Liver (tissue), 10 donors: ENCODE measurements at places on chromosomes 5 and 9.
A peak's percentile ranks its signal among the peaks of the same experiment; 100 is the strongest.

DNA sequence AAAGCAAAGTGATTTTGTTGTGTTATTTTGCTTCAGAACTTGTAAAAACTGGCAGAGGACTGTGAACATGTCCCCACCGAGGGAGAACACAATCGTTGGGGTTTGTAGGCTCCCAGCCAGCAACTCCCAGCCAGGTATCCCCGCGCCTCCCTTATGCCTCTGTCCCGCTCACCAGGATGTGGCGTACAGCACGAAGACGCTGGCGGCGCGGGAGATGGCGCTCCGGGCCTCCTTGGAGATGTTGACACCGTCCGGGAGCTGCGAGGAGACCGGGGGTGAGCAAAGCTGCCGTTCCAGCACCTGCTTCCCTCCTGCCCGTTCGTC, 630 bp downstream of the POLE3 start:
- peaks cover 13% of the 10 kb centered on the region for H3K36me3 ChIP-seq
- H3K27ac ChIP-seq, result peak overlapping the region; percentile 98
- H3K4me1 ChIP-seq, result peaks cover 27% of the 10 kb centered on the region
- H3K4me3 ChIP-seq, result peak overlapping the region; percentile 91

- H3K27me3 ChIP-seq, result no peaks in the 10 kb centered on the region
- H3K4me1 ChIP-seq, result no peaks in the 10 kb centered on the region
- no peaks in the 10 kb centered on the region for H3K36me3 ChIP-seq
- no peak overlapping the region for H3K4me3 ChIP-seq
- H3K27ac ChIP-seq, result no peak overlapping the region
These were observed 138.4 kb upstream of the ZNF618 start for GRCh38 chr9:113737517-113738271.

DNA sequence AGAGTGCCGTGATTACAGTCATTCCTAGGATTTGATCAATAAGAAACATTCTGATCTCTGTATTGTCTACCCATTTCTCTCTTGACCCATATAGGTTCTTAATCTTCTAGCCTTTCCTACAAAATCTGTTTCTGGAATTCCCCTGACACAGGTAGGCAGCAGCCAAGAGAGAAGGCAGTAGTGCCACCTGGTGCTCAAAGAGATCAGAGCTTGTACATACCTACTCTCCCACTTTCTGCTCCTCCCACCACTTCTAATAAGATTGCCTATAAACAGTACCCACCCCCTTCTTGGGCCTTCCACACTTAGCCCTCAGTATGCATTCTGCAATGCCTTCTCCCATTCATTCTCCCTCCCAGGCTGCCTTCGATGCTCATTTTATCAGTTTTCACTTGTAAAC, 117.4 kb upstream of the RORB start:
- no peaks in the 10 kb centered on the region for H3K36me3 ChIP-seq
- no peaks in the 10 kb centered on the region for H3K4me1 ChIP-seq
- H3K27me3 ChIP-seq, result no peaks in the 10 kb centered on the region
- no peak for DNase-seq
- H3K4me3 ChIP-seq, result no peak overlapping the region

GRCh38 chr5:41338136-41338675, 124.9 kb upstream of the C6 start:
- H3K27ac ChIP-seq, result no peak overlapping the region
- H3K27me3 ChIP-seq, result no peaks in the 10 kb centered on the region
- no peak overlapping the region for H3K4me3 ChIP-seq

GRCh38 chr9:79428422-79428821, 143.3 kb upstream of the TLE4 start:
- no peaks in the 10 kb centered on the region for H3K4me1 ChIP-seq
- DNase-seq, result no peak
- H3K27ac ChIP-seq, result no peak overlapping the region
- H3K27me3 ChIP-seq, result no peaks in the 10 kb centered on the region
- no peaks in the 10 kb centered on the region for H3K36me3 ChIP-seq

GRCh38 chr5:156383510-156384265, 56.7 kb downstream of the SGCD start:
- no peak for DNase-seq
- no peaks in the 10 kb centered on the region for H3K27me3 ChIP-seq
- no peaks in the 10 kb centered on the region for H3K4me1 ChIP-seq
- H3K4me3 ChIP-seq, result no peak overlapping the region
- H3K36me3 ChIP-seq, result no peaks in the 10 kb centered on the region
